ENCODE measurements at places on chromosomes 1 and 21.

DNA sequence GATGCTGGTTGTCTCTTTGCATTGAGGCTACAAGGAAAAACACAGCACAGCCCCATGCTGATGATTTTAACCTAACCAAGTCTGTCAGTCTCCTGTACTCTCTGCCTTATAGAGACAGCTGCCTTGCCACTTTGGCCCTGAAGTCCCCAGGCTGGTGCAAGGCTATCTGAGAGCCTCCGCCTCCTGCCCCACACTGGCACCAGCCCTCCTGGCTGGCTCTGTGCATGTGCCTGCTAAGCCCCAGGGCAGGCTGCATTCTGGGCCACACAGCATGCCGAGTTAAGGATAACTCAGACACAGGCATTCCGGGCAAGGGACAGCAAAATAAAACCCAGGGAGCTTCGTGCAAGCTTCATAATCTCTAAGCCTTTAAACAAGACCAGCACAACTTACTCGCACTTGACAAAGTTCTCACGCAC, 910 bp downstream of the RUNX1 start:
- peak; percentile 48 for DNase-seq

GRCh38 chr1:26171084-26172072, at the start of gene ZNF593OS:
TSS of gene ZNF593OS (minus strand) at chr1:26171832. CDS start at chr1:26171661, 171 bp downstream.
- no peak for DNase-seq

- peak; percentile 69 for DNase-seq
Observed at GRCh38 chr1:41400225-41400624, 39.0 kb downstream of the FOXO6 start.

DNA sequence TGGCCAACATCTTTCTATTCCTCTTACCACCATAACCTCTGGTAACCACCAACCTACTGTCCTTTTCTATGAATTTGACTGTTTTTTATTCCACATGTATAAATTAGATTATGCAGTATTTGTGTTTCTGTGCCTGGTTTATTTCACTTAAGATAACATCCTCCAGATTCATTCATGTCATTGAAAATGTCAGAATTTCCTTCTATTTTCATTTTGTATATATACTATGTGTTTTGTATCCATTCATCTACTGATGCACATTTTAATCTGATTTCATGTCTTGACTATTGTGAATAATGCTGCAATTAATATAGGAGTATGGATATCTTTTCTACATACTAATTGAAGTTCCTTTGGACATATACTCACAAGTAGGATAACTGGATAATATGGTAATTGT, 403.2 kb downstream of the NCAM2 start:
- no peak for DNase-seq

DNA sequence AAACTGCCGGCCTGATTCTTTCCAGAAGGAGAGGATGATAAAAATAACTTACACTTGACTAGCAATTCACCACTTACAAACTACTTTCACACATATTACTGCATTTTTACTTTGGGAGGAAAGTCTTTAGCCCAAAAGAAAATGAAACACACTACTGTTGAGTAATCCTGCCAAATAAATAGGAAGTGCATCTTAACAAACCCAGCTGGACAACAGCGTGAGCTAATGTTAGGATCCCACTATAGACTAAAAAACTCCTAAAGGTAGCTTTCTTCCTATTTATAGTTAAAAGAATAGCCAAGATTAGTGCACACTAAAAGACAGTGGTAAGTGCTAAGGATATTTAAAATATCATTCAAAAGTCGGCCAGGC, 83.8 kb downstream of the HSF2BP start:
- no peak for DNase-seq

DNA sequence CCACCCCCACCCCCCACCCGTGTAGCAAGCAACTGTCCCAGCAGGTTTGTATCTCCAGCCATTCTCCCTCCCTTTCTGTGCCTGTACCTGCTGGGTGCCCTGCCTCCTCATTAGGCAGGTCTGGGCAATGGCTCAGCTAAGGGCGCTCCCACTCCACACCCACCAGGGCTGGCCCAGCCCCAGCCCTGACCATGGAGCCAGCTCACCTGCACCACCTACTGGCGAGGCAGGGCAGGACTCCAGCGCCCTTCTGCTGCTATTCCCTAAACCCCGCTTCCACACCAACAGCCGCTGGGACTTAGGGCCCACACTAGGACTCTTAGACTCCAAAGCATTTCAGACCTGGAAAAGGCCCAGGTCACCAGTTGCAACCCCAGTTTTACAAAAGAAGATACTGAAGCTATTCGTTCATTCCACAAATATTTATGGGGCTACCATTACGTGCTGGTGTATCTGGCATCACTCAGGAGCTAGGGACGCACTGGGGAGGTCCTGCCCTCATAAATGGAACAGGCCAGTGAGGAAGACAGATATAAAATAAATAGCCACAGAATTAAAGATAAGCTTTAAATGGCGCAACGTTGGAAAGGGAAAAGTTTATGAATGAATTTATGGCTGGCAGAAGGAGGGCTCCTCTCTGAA, 24.0 kb downstream of the PGLYRP3 start:
- no peak for DNase-seq

GRCh38 chr1:46113948-46114347, 18.5 kb downstream of the PIK3R3 start:
- no peak for DNase-seq

- DNase-seq = no peak
Observed at GRCh38 chr1:177632923-177633615, 336.8 kb downstream of the SEC16B start.

DNA sequence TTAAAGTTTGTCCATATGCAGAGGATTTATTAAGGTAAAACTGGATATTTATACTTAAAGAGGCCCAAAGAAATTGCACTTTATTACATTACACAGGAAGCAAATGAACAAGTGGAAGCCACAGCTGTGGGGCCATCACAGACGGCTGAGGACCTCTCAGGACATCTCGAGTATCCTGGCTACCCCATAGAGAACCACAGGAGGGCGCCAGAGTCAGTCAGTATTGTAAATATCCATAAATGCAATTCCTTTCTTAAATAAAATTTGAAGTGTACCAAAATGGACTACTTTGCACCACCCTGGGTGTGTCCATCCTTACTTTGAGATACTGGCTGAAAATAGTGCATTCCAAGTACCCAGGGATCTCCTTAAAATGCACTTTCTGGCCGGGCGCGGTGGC, 257.2 kb downstream of the MRPL39 start:
- no peak for DNase-seq

GRCh38 chr1:113917400-113918082, 11.6 kb upstream of the HIPK1 start:
- no peak for DNase-seq

- DNase-seq = no peak
Observed at GRCh38 chr21:45869121-45870007, 112.2 kb upstream of the COL6A1 start.

DNA sequence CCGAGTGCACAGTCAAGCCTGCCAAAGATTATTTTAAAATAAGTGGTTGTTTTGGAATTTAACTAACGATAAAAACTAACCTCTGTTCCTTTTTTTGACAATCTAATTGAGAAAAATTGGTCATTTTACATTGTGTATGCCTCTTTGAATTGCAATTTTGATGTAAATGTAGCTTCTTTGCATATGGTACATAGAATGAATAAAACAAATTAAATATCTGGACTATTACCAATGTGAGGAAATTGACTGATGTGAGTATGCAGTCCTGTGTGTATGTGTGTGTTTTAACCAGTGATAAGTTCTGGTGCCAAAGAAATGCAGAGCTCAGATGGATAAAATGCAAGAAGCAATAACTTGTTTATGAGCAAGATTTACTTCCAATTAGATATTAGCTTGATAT, 281.3 kb upstream of the ZP4 start:
- no peak for DNase-seq

GRCh38 chr21:33101300-33101911, 31.5 kb downstream of the OLIG1 start:
- no peak for DNase-seq

GRCh38 chr1:7526867-7527732, 244.0 kb upstream of the VAMP3 start:
- no peak for DNase-seq

- DNase-seq = no peak
Observed at GRCh38 chr1:209612646-209613399, 29.3 kb downstream of the CAMK1G start.

- no peak for DNase-seq
Observed at GRCh38 chr21:32494934-32495709, 82.6 kb downstream of the EVA1C start.

GRCh38 chr21:17610911-17611310, 1.8 kb downstream of the BTG3 start:
- peak; percentile 44 for DNase-seq

DNA sequence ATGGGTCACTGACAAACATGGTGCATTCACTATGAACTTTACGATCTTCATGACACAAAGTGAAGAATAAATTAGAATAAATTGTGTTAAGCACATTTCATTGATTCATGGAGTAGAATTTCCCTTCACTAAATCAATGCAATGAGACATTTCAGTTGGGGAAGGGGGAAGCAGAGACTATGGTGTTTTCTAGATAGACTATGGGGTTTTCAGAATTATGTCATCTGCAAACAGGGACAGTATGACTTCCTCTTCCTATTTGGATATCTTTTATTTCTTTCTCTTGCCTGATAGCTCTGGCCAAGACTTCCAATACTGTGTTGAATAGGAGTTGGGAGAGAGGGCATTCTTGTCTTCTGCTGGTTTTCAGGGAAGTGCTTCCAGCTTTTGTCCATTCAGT, 80.0 kb upstream of the C1orf105 start:
- DNase-seq = no peak
